ENCODE measurements at places on chromosomes 13 and 19. TPM values are rescaled to one million over a fixed set of nuclear protein-coding genes. Genes with fewer than 3 reads are reported as not detected.

GRCh38 chr13:47334173-47334572 lies 437.3 kb upstream of the HTR2A start:
- no peak for DNase-seq

DNA sequence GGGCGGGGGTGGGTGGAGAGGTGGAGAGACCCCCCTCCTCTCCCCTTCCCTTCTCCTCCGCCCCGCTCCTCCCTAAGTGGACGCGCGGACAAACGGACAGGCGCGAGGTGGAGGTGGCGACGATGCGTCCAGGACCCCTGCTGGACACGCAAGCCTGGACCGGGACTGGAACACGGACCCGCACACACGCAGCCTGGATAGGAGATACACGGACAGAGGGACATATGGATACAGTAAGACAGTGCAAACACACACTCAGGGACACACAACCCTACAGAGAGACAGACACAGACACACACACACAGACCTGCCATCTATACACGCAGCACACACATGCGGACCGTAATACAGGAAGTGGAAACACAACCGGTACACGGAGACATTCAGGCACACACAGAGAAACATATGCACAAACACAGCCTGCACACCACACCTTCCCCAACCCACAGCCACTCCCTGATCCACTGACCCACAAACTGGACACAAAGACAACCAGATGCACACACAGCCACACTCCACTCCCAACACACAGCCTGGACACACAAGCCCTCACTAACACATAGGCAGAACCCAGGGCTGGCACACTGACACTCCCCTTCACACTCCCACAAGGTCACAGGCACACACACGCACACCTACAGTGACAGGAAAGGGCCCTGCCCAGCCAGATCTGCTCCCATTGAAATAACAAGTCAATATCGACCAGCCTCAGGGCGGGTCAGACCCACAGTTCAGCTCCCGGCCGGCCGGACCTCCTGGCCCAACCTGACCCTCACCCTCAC lies 696 bp upstream of the ERFL start:
- DNase-seq = no peak

DNA sequence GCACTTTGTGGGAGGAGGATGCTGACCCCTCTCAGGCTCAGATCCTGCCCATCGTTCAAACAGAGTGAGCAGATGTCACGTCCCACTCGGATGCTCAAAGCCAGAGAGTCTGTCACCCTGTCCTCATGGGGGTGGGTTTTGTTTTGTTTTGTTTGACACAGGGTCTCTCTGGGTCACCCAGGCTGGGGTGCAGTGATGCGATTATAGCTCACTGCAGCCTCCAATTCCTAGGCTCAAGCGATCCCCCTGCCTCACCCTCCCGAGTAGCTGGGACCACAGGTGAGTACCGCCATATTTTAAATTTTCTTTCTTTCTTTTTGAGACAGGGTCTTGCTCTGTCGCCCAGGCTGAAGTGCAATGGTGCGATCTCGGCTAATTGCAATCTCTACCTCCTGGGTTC lies 4.0 kb downstream of the ADGRE2 start:
- DNase-seq = no peak

GRCh38 chr13:31675440-31675953 lies 63.8 kb upstream of the RXFP2 start:
- DNase-seq = no peak

DNA sequence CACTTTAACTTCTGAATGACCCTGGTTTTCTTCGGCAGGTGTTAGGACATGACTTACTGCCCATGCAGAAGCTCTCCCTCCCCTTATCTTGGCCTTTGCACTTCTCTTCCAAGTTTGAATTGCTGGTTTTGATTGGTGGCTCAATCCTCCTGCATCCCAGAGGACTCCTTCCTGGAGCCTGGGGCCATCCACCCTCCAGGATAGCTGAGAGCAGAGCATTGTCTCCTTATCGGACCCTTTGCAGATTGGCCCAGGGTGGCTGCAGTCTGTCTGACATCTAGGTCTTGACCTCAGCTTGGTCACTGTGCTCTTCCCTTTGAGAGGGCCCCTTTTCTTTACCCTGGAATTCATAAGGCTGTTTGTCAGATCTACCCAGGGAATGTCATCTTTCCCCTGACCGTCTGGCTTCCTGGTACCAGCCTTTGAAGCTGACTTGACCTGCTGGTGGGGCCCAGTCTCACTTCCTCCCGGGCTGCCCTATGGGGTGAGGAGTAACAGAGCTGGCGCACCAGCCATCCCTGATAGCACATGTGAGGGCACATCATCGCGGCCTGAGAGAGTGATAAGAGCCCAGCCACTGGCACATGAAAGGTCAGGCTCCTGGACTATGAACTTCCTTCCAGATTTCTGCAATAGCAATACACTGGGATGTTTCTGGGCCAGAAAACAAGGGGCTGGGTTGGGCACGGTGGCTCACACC lies 172.9 kb upstream of the UBL3 start:
- no peak for DNase-seq

DNA sequence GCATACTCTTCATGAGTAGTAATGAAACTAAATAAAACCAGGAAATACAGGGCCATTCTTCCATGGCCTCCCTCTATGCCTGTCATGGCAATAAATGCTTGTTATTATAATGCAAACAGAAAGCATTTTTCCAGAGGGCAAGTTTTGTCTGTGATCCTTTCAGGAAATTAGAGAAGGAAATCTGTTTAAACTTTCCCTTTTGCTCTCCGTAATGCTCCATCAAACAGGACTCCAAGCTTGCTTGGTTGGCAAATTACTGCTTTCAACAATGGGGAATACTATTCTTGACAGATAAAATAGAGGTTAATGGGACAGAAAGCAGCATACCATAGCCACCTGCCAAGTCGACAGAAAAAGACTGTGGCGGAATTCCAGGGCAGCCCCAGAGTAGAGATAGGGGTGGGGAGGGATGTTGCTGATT lies 252.5 kb downstream of the LHFPL6 start:
- DNase-seq = no peak

CD22 gene
- total RNA-seq = 7.9 TPM

DNA sequence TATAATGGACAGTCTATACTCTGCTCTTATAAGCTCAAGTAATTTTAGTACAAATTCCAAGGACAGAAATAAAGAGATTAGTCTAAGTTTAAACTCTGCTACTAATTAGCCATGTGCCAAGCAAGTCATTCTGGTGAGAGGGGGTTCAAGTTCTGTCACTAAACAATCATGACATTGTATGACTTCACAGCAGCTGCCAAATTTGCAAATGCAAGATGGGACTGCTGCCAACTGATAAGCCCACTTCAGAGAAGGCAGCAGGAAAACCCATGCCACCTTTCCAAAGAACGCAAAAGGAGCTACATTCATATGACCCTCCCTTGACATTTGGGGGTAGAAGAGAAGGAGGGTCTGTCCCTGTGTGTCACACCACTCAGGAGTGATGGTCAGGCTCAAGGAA lies 60.7 kb upstream of the RFXAP start:
- no peak for DNase-seq

Measured in CD8-positive, alpha-beta T cell (primary cell).